ENCODE measurements at places on chromosomes 11 and 22. TPM values are rescaled to one million over a fixed set of nuclear protein-coding genes. Genes with fewer than 3 reads are reported as not detected.

Gene ASCL2
- total RNA-seq: not detected

Gene SEZ6L
- not detected for total RNA-seq

Gene TRIM6
- total RNA-seq: 6.5 TPM

Gene ARHGAP32
- total RNA-seq: 14.8 TPM

Gene TSGA10IP
- total RNA-seq: not detected

Gene OR51A4
- total RNA-seq: not detected
